ENCODE measurements at places on chromosomes 3 and 15. TPM values are rescaled to one million over a fixed set of nuclear protein-coding genes. Genes with fewer than 3 reads are reported as not detected.
A peak's percentile ranks its signal among the peaks of the same experiment; 100 is the strongest.

The RAB8B gene
- 111 TPM for total RNA-seq

The RCN2 gene
- total RNA-seq, result 46.6 TPM

DNA sequence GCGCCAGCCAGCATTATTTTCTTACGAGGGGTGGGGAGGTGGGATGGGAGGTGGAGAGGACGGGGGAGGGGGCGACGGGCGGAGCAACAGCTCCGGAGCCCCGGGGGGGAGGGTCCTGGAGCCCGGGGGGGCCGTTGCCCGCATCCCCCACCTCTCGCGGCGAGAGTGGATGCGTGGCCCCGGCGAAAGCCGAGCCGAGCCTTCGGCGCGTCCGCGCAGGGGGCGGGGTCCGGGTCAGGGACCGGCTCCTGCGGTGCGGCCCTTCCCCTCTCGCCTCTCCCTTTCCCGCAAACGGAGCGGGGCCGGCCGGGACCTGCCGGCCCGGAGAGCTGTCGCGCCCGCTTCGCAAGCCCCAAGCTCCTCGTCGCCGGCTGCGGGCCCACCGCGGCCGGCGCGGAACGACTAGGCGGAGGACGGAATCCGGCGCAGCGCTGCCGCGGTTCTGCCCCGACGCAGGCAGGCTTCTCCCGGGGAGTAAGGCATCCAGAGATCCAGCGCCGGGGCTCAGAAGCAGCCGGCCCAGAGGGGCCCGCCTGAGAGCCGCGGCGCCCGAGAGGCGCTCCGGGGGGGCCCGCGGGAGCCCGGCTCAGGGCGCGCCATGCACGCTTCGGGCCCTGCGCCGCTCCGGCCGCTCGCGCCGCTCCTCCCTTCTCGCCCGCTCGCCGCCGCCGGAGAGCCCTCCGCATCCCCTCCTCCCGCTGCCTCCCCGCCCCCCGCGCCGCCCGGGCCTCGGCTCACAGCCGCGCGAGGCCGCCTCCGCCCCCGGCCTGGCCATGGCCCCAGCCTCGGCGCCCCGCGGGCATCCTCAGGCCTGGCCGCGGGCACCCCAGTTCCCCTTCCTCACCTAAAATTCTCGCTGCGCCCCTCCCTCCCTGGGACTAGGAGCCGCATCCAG, 459 bp upstream of the ADCY5 start:
- H3K27ac ChIP-seq, result no peak overlapping the region
- peak; percentile 7 for DNase-seq
- H3K36me3 ChIP-seq, result no peaks in the 10 kb centered on the region
- H3K4me1 ChIP-seq, result no peaks in the 10 kb centered on the region

The COL6A5 gene
- total RNA-seq, result under 0.01 TPM

DNA sequence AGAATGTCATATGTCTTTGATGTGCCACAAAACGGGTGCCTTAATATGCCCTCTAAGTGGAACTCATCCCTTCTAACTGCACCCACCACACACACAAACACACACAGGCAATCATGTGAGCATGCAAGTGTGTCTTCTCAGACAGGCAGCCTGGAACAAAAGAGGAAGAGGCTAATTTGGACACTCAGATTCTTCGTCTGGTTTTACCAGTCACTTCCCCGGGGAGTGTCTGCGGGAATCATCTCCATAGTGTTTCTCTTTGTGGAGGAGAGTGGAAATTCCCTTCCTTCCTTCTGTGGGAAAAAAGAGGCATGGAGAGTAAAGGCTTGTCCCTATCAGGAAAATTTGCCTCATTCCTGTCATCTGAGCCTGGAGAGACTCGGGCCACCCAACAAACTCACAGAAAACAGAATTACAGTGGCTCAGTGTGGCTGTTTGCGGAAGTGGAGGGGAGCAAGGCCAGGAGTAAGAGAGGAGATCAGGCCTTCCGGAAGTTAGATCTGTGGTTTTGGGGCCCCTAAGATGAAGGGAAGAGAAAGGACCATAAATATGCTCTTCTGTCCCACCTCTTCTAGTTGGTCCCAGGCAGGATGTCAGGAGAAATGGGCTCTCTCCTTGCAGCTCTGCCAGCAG, 212.6 kb upstream of the SEMA6D start:
- DNase-seq, result no peak
- no peaks in the 10 kb centered on the region for H3K4me1 ChIP-seq
- H3K27ac ChIP-seq, result no peak overlapping the region
- no peaks in the 10 kb centered on the region for H3K36me3 ChIP-seq
- no peaks in the 10 kb centered on the region for H3K27me3 ChIP-seq
- no peak overlapping the region for H3K4me3 ChIP-seq

The DAZL gene
- total RNA-seq, result not detected

GRCh38 chr15:39465843-39466749, 114.8 kb upstream of the THBS1 start:
- peak overlapping the region; percentile 79 for H3K27ac ChIP-seq
- no peak overlapping the region for H3K4me3 ChIP-seq
- H3K36me3 ChIP-seq, result no peaks in the 10 kb centered on the region
- DNase-seq, result no peak
- no peaks in the 10 kb centered on the region for H3K27me3 ChIP-seq
- H3K4me1 ChIP-seq, result peaks cover 15% of the 10 kb centered on the region

DNA sequence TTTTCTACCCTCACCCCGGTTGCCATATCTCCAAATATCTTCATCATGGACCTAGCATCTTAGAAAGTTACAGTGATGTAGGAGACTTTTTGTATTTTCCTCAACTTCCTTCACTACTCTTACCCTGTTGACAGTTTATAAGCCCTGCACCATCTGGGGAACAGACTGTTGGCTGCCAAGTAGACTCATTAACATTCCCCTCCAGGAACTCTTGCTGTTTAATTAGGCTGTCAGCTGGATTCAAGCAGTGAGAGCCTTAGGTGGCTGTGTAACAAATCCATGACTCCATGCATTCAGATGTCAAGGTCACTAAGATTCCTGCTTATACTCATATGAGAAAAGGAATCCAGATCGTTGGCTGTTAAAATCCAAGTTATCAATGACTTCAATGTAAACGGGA, 198.3 kb downstream of the NAALADL2 start:
- DNase-seq, result no peak
- no peak overlapping the region for H3K4me3 ChIP-seq
- H3K27ac ChIP-seq, result no peak overlapping the region
- H3K4me1 ChIP-seq, result no peaks in the 10 kb centered on the region
- H3K27me3 ChIP-seq, result no peaks in the 10 kb centered on the region
- no peaks in the 10 kb centered on the region for H3K36me3 ChIP-seq

DNA sequence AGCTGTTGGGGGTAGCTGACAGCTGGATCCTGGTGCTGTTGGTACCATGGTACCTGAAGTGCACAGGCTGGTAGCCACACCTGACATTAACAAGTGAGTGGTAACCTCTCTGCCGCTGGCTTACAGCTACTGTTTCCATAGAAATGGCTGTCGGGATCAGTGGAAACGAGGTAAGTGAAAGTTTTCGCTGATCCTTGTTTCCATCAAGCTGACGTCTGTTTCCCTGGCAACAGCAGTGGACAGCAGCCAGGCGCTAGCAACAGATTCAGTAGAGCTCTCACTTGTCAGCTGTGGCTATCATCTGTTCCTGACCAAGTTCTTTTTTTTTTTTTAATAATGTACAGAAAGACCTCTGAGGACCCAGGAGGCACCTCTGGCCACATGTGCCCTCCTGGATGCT, 166.2 kb downstream of the CHDH start:
- H3K4me1 ChIP-seq, result no peaks in the 10 kb centered on the region
- no peaks in the 10 kb centered on the region for H3K36me3 ChIP-seq
- peak; percentile 19 for DNase-seq
